Type B pancreatic cell (in vitro differentiated cells): ENCODE measurements at places on chromosomes 4 and X. TPM values are rescaled to one million over a fixed set of nuclear protein-coding genes. Genes with fewer than 3 reads are reported as not detected.

Gene SULT1E1
- 64.9 and 80.7 TPM in 2 replicates for total RNA-seq

Gene SYTL4
- 4.0 and 7.8 TPM in 2 replicates for total RNA-seq

Gene BMP2K
- total RNA-seq: 40.9 and 73.9 TPM in 2 replicates

GRCh38 chr4:6719611-6720179 lies 3.7 kb downstream of the BLOC1S4 start:
- peaks cover 21% of the 10 kb centered on the region for H3K4me1 ChIP-seq
- peak overlapping the region; percentile 37 for H3K27ac ChIP-seq
- no peak for DNase-seq
- H3K36me3 ChIP-seq: peaks cover 5% of the 10 kb centered on the region
- no peak overlapping the region for H3K4me3 ChIP-seq
- peaks cover 2% of the 10 kb centered on the region for H3K27me3 ChIP-seq

GRCh38 chr4:162131256-162131655 lies 32.5 kb downstream of the FSTL5 start:
- H3K4me1 ChIP-seq: no peaks in the 10 kb centered on the region
- no peak overlapping the region for H3K27ac ChIP-seq
- DNase-seq: no peak
- H3K36me3 ChIP-seq: no peaks in the 10 kb centered on the region
- no peaks in the 10 kb centered on the region for H3K27me3 ChIP-seq
- no peak overlapping the region for H3K4me3 ChIP-seq

GRCh38 chr4:105022811-105023667 lies 123.6 kb upstream of the TET2 start:
- no peaks in the 10 kb centered on the region for H3K27me3 ChIP-seq

DNA sequence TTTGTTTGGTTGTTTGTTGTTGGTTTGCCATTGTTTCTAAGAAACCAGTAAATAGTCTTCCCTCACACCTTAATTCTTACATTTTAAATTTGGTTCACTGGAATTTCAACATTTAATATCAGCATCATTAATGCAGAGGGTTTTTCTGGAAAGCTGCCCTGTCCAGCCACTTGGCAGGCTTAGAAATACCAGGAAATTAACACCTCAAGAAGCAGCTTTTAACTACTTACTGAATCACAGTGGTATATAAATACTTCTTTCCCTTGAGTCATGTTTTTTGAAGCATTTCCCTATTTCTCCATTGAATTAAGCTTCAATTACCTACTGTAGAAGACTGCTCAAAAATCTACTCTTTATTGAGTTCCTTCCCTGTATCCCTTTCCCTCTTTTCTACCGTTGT lies 1221.1 kb upstream of the ADGRL3 start:
- no peak overlapping the region for H3K27ac ChIP-seq
- H3K27me3 ChIP-seq: no peaks in the 10 kb centered on the region
- DNase-seq: no peak
- no peaks in the 10 kb centered on the region for H3K36me3 ChIP-seq
- no peaks in the 10 kb centered on the region for H3K4me1 ChIP-seq
